ENCODE measurements at places on chromosomes 7 and 10. TPM values are rescaled to one million over a fixed set of nuclear protein-coding genes. Genes with fewer than 3 reads are reported as not detected.

Gene ANKRD22
- not detected for total RNA-seq

Gene SLC26A5
- total RNA-seq, result 0.33 TPM

Gene SORBS1
- 57.9 TPM for total RNA-seq

Gene CTTNBP2
- 1.9 TPM for total RNA-seq

Gene COL13A1
- 0.48 TPM for total RNA-seq

Gene IDI2
- not detected for total RNA-seq

Gene DGKI
- 0.35 TPM for total RNA-seq

Gene NEBL
- total RNA-seq, result 1.2 TPM

Gene HOXA5
- 0.50 TPM for total RNA-seq

Gene CALML5
- not detected for total RNA-seq

Gene PTPRZ1
- total RNA-seq, result 0.13 TPM

Gene RADIL
- 0.40 TPM for total RNA-seq

All from left lobe of liver (tissue), 2 donors.